ENCODE measurements at places on chromosomes 16 and 17.

DNA sequence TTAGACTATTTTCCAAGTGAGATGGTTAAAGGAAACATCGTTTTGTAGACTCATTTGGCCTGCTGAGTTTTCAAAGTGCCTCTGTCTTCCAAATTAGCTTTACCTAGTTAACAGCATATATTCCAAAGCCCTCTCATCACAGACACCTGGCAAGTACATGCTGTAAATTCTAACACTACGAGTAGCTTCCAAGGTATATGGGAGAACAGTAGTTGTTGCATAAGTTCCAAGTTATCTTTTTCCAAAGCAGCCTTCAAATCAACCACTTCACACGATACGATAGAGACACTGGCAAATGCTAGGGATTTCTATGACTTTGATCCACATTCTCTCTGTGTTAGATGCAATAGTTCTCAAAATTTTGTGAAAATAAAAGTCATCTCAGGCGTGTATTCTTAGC is 299.3 kb downstream of the CNTNAP4 start:
- DNase-seq: no peak

- DNase-seq: peak; percentile 66
Measured at GRCh38 chr16:56576585-56577299, 11.9 kb downstream of the MT4 start.

GRCh38 chr17:6910987-6911603 is 79.6 kb upstream of the TEKT1 start:
- DNase-seq: no peak

- no peak for DNase-seq
Measured at GRCh38 chr16:74758801-74759200, 15.8 kb downstream of the FA2H start.

GRCh38 chr17:10171122-10171571 is 27.3 kb downstream of the GAS7 start:
- no peak for DNase-seq

GRCh38 chr17:39208893-39209292 is 8.8 kb downstream of the RPL19 start:
- peak; percentile 63 for DNase-seq
